Fibroblast of skin of scalp (primary cell): ENCODE measurements at places on chromosomes 6 and 20.

DNA sequence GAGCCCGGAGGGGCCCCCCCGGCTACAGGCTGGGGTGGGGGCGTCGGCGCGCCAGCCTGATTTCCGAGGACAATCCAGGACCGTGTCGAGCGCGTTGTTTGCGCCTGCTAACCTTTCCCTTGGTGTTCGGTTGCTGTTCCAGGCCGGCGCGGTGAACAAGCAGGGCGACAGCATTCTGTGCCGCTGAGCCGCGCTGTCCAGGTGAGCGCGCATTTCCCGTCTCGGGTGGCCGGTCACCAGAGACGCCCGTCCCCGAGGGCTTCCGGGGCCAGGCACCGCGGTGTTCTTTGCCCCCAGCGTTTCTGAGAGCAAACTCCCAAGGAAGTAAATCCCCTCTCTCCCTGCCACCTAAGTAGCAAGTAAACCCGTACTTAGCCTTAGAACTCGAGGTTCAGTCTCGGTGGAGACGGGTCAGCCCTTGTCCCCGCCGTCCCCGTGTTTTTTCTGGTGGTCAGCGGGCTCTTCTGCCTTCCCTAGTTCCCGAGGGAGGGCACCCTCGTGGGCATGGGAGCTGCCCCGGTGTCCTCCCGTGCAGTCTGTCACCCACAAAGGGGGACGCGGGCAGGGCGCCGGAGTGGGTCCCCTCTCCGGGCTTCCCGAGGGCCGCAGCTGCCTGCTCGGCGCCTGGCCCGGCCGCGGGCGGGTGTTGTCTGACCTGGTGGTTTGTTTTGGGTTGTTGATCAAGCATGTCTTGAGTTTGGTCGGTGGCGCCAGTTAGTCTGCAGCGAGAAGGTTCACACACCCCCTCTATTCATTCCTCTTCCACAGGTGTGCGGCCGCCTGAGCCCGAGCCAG is 1.5 kb downstream of the ID4 start:
- DNase-seq, result peak; percentile 26

DNA sequence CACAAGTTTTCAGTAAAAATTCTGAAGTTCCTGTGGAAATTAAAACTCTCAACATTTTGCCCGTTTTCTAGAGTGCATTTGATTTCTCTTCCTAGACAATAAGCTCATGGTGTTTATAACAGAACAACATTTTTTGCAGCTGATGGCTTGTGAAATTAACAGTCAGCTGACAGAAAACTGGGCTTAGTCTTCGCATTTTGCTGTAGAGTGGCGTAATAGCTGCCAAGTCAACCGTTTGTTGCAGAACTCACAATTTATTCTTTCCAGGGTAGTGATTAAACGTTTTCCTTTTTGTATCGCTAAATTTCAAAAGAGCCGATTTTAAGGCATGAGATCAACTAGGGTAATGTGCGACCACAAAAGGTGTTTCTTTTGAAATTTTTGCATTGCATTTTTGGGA is 1.4 kb downstream of the SPO11 start:
- no peak for DNase-seq

DNA sequence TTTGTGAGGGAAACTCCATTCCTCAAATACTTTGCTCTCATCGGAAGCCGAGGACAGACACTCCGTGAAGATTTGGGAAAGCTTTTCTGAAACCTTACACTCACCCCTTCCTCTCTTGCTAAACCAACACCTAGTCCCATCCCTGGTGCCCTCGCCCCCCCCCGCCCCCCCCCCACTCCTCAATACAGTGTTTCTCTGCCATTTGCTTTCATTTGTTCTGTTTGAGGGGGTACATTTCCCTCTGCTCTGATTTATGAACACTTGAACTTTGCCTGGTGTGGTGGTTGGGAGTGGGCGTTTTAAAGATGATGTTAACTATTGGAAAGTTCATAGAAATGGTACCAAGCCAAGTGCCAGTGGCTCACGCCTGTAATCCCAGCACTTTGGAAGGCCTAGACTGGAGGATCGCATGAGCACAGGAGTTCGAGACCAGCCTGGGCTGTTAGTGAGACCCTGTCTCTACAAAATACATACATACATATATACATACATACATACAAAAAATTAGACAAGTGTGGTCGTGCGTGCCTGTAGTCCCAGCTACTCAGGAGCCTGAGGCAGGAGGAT is 1.1 kb downstream of the RAB32 start:
- DNase-seq, result peak; percentile 23

DNA sequence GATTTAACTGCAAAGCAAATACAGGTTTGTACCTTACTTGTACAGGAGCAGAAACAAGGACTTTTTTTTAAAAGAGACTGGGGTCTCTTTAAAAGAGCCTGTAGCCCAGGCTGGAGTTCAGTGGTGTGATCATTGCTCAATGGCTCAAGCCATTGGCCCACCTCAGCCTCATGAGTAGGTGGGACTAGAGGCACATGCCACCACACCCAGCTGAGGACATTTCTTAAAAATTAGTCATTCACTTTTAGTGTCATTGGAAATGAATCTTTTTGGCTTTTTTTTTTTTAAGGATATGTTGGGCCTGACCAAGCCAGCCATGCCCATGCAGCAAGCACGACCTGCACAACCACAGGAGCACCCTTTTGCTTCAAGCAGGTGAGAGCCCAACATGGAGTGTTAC is 16.9 kb downstream of the SEC23B start:
- peak; percentile 48 for DNase-seq

DNA sequence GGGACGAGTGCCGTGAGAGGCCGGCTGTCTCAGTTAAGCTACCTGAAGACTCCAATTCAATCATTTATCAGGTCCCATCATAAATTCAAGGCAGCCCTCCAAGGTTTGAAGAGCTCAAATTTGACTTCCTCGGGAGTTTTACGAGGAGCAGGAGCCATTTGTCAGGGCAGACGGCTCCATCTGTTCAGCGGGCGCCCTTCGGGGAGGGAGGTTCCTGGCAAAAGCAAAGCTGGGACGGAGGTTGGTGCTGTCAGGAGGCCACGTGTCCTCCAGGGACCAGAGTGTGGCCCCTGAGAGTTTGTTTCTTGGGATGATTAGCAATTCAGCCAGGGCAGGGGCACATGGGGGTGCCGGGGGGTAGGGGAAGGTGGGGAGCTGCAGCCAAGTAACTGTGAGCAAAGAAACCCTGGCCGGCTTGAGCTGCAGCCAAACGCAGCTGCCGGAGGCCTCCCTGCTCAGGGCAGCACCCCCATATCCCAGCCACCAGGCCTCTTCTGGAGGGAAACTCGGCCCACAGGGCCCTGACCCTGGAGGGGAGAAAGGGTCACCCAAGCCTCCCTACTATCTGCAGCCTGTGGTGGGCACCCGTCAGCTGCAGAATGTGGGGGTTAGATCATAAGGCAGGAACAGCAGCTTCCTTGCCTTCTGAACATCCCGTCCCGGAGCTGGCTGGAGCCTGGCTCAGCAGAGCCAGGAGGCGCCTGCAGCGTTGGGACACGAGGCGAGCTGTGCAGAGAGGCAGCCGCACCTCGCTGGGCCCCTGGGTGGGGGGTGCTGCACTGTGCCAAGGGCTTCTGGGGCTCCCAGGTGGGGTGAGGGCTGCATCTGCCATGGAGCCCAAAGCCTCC is 63.6 kb upstream of the GATA5 start:
- no peak for DNase-seq

GRCh38 chr20:24382331-24382730 is 87.1 kb upstream of the SYNDIG1 start:
- no peak for DNase-seq

DNA sequence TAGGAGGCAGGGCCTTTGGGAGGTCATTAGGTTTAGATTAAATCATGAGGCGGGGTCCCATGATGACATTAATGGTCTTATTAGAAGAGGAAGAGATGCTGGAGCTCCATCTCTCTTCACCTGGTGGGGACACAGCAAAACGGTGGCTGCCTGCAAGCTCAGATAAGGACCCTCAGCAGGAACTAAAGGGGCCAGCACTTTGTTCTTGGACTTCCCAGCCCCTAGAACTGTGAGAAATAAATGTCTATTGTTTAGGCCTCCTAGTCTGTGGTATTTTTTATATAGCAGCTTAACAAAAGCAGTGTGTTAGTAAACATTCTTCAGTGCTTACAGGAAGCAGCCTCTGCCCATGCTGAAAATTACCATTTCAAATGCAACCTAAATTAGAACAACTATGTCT is 157.6 kb downstream of the FOXA2 start:
- DNase-seq, result no peak
